ENCODE measurements at places on chromosomes 12 and 14.

DNA sequence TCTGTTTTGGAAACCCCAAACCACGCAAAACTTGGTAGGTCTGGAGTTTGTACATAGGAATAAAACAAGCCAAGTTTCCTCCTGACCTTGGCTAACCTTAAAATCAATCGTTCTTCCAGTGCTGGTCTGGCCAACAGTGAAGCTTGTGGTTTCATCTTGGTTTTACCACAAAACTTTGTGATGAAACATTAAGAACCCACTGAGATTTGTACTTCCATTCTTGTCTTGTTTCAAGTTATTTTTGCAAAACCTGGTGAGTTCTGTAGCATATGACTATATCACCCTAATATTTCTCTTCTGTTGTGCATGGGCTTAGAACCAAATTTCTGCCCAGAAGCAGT, 26.4 kb downstream of the SIX1 start:
- peak; percentile 91 for DNase-seq

GRCh38 chr14:89445273-89445973, 28.4 kb upstream of the FOXN3 start:
- no peak for DNase-seq

- no peak for DNase-seq
Measured at GRCh38 chr14:93114713-93115068, 1.0 kb downstream of the ITPK1 start.

- no peak for DNase-seq
Measured at GRCh38 chr14:81023095-81023710, 67.8 kb downstream of the TSHR start.

GRCh38 chr14:52277552-52277951, 10.1 kb downstream of the PTGDR start:
- no peak for DNase-seq

GRCh38 chr12:4118601-4119156, 154.9 kb upstream of the CCND2 start:
- no peak for DNase-seq

GRCh38 chr12:38160318-38161122, 156.1 kb upstream of the ALG10B start:
- no peak for DNase-seq

GRCh38 chr14:89669193-89669592, 252.2 kb upstream of the FOXN3 start:
- DNase-seq = no peak

GRCh38 chr12:107474639-107475539, 210.7 kb upstream of the PWP1 start:
- DNase-seq = peak; percentile 41

GRCh38 chr12:58529897-58530741, 390.2 kb downstream of the LRIG3 start:
- peak; percentile 98 for DNase-seq

GRCh38 chr12:33671676-33672075, 232.1 kb upstream of the SYT10 start:
- no peak for DNase-seq

GRCh38 chr12:2750185-2750584, 44.6 kb upstream of the FKBP4 start:
- no peak for DNase-seq

DNA sequence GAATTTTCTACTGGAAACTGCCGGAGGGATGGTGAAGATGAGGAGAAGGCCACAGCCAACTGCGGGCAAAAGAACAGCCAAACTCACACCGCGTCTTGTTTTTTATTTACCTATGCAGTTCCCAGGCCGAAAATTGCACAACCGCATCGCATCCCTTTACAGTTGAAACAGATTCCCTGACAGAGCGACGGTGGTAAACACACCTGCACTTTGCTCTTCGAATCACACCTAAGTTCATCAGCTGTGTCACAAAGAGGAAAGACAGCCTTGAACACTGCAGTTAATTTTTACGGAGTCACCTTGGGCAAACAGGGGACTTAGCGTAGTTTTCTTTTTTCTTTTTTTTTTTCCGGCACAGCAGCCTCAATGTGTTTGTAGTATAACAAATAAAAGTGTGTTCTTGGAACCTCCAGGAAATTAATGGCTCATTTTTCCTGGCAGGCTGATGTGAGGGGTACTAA, 272.0 kb upstream of the DIO3 start:
- no peak for DNase-seq

- DNase-seq = no peak
Measured at GRCh38 chr12:131606218-131606901, 104.5 kb upstream of the SFSWAP start.

DNA sequence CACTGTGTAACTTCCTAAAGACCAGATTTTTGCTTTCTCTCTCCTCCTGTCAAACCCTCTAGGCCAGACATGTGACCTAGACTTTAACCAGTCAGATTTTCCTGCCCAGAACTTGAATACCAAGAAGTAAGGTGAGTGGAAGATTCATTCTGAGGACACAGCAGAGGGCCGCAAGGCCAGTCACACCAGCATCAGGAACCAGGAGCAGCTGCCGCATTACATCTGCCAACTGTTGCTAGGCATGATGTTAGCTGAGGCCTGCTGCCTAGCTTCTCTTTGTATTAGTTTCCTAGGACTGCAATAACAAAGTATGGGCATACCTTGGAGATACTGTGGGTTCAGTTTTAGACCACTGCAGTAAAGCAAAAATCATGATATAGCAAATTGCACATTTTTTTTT, 101.9 kb upstream of the BMP4 start:
- DNase-seq = no peak

- DNase-seq = no peak
Measured at GRCh38 chr14:97432586-97432985, 635.4 kb downstream of the VRK1 start.

- DNase-seq = no peak
Measured at GRCh38 chr14:95195031-95195430, 37.7 kb upstream of the DICER1 start.

GRCh38 chr14:58717211-58717610, 79.4 kb downstream of the DACT1 start:
- no peak for DNase-seq

GRCh38 chr12:106089935-106090334, 48.8 kb downstream of the NUAK1 start:
- DNase-seq = no peak

DNA sequence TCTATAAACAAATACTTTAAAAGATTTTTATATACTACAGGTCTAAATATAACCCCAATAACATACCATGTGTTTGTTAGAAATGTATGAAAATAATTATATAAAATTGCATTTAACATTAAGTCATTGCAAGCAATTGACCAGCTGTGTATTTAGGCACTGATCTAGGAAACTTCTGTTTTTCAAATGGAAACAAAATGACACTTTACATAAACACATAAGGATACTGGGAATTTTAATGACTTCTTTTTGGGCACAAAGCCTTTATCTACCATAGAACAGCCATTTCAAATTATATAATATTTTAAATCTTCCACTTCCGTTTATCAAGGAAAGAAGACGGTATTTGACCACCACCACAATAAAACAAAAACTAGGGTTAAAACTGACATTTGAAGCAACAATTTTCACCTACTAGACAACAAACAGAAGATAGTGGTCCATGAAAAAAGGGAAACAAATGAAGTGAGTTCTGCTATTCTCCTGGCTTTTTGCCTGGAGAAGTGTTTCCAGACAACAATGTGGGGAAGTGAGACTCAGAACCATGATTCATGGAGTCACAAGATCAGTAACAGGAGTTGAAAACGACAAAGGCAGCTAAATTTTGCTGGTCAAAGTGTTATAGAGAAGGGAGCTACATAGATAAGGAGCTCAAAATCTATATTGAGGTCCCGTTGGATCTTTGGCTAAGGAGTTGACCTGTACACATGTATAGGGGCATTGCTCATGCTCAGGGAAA, 475.1 kb downstream of the TRHDE start:
- no peak for DNase-seq

GRCh38 chr12:100279607-100280244, 12.7 kb downstream of the SCYL2 start:
- DNase-seq = no peak

DNA sequence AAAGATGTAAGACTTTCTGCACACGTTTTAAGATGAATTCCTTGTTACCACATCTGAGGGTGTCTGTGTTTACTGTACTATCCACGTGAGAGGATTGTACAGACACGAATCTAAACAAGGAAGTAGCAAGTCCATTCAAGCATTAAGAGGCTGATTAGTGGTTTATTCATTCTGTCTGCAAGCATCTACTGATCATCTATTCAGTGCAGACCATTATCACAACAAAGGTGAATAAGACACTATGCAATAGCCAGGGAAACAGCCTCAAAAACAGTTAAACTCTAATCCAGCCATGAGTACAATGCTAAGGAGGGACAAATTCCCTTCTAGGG, 111.6 kb upstream of the PZP start:
- DNase-seq = no peak

DNA sequence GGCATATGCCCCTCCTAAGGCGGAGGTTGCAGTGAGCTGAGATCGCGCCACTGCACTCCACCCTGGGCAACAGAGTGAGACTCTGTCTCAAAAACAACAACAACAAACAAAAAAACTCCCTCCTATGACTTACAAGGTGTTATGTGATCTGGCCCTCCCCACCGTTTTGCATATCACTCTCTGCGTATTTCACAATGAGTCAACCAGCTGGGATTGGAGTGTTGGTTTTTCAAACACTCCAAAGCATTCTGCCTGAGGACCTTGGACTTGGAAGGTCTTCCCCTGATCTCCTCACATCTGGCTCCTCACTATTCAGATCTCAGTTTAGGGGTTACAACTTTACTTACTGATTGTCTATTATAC, 14.0 kb downstream of the MANSC1 start:
- no peak for DNase-seq

DNA sequence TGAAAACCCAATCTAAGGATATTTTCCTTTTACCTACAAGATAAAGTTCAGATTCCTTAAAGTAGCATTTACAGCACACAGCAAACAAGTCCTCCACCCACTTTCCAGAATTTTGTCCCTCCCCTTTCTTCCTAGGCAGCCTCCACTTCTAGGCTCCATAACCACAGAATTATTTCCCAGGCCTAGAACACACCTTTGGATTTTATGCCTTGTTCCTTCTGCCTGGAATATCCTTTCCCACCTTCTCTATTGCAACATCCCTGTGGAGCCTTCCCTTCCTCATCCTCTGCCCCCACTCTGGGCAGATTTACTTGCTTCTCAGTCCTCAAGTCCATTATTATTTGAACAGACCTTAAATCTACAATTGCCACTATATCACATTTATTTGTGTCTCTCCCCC, 2.1 kb upstream of the TSPAN8 start:
- DNase-seq = no peak

DNA sequence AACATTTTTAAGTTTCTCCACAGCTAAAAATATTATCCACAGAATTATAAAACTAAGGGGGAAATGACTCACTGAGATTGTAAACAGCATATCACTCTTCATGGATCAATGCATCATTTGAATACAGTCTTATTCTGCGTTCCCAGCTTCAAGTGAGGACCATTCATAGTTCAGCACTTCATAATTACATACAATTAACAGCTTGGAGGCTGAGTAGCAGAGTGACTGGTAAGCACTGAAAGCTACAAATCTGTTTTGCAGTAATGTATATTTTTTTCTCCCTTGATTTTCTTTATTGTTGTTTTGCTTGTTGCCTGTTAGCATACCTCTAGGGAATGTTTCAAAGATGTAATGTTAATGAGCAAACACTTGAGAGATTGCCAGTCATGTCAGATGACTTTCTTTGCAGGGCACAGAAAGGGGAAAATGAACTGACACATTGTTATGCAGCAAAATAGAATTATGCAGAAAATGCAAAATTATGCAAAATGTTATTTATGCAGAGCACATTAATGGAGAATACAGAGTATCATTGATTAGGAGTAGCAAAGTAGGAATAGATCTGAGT, 138.6 kb downstream of the RPS29 start:
- no peak for DNase-seq

DNA sequence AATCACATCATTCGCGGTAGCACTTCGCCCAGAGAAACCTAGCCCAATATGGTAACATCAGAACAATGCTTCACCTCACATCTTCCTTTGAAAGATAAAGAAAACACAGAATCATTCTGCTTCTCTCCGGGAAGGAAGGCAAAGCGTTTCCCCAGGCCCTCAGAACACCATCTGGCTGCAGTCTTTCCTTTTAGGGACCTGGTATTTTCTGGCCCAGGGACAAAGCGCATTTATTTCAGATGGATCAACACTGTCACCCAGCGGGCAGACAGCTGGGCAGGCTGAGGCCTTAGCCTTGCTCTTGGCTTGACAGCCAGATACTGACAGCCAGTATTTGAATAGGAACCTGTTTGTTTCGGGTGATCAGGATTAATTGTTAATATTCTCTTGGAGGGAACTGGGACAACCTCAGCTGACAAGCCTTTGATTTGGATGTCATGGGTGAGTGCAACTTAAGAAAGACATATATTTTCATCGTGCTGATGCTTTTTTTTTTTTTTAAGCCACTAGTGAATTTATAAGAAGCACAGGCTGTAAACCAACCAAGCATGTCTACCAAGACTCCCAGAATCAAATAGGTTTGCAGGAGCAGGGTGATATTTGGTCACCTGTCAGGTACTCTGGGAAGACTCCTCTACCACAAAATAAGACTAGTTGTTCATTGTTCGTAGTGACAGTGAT, 118.9 kb downstream of the VEZT start:
- DNase-seq = peak; percentile 83
